ENCODE measurements at places on chromosomes 11 and 22.

GRCh38 chr22:24392218-24392931, 35.0 kb upstream of the ADORA2A start:
- no peak for DNase-seq

- no peak for DNase-seq
Observed at GRCh38 chr22:41238570-41239442, 1.9 kb downstream of the CHADL start.

DNA sequence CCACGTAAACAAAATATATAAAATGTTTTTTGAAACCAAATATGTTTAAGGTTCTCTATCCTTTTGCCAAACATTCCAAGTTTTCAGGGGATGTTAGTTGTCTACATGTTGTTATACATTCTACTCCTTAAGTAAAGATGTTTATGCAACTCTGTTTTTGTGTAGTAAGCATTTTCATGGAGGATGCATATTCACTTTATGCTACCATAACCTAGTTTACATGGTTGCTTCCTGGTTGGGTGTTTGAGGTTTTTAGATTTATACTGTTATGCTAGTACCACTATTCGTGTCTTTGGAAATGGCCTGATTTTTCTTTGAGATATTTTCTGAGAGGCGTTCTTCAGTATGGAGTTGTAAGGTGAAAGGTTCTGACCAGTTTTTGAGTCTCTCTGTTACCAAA, 131.1 kb upstream of the SORL1-AS1 start:
- DNase-seq, result no peak

- DNase-seq, result no peak
Observed at GRCh38 chr22:47064416-47064815, 302.0 kb downstream of the TBC1D22A start.

DNA sequence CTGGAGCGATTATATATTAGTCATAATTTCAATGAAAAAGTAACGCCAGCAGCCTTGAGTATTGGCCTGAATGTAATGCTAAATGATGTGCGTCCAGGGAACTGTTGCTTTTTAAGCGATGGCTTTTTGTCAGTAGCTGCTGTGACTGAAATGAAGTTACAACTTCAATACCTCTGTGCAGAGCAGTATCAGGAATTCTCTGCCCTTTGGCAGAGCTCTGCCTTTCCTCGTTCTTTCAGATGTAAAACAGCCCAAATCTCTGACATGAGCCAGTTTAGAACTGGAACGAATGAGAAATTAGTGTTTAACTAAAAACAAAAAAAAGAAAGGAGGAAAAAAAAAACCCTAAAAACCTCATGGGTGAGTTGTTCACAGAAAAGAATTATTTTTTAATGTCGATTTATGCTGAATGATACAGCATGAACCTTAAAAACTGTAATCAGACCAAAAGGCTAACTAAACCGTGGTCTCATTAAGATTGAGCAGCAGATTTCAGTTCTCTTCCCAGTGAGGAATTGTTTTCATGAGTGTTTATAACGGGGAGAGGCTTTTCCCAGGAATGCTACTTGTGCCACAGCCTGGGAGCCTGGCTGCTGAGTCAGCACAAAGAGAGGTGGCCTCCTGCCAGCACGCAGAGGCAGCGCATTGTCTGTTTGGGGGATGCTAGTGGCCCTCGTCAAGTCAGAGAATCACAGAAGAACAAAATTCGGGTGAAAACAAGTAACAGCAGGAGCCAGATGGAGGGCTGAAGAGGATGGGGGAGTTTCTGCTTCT, 146.2 kb upstream of the RASSF10 start:
- peak; percentile 36 for DNase-seq

DNA sequence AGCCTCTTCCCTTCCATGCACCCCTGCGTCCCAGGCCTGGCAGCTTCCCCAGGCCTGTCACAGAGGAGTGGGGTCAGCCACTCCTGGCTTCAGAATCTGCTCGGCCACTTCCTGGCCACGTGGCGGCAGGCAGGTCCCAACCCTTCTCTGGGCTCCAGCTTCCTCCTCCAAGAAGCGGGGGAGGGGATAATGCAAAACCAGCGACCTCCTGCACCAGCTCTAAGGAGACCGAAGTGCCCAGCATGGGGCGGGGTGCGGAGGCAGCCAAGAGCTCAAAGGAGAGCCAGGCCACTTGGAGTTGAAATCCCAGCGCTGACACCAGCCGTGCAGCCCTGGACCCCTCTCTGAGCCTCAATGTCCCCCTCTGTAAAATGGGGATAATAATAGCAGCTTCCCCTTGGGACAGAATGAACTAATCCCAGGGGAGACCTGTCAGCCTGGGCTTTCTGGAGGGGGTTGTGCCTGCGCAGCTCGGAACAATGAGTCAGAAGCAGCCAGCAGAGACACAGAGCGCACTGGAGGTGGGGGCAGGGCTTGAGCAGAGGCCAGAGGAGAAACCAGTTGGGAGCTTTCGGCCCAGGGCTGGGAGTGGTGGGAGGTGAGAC, 22.8 kb upstream of the PICK1 start:
- no peak for DNase-seq

- DNase-seq, result no peak
Observed at GRCh38 chr11:131766637-131767036, 396.2 kb downstream of the NTM start.

GRCh38 chr11:101100601-101101000, 29.0 kb downstream of the PGR start:
- DNase-seq, result no peak

DNA sequence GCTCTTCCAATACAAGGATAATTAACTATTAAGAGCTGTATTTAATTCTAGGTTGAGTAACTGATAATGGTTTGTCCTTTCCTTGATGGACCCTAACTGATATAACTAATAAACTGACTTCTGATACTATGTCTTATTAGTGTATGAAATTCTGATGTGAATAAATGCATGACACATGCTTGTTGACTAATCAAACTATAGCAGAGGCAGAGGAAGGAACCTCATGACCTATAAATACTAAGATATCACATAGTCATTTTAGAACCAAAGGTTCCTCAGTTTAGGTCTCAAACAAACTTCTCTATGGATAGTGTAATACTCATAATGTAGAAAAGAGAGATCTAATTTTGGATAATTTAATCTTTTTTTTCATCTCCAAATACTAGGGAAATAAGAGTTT, 4.8 kb upstream of the HBD start:
- no peak for DNase-seq

DNA sequence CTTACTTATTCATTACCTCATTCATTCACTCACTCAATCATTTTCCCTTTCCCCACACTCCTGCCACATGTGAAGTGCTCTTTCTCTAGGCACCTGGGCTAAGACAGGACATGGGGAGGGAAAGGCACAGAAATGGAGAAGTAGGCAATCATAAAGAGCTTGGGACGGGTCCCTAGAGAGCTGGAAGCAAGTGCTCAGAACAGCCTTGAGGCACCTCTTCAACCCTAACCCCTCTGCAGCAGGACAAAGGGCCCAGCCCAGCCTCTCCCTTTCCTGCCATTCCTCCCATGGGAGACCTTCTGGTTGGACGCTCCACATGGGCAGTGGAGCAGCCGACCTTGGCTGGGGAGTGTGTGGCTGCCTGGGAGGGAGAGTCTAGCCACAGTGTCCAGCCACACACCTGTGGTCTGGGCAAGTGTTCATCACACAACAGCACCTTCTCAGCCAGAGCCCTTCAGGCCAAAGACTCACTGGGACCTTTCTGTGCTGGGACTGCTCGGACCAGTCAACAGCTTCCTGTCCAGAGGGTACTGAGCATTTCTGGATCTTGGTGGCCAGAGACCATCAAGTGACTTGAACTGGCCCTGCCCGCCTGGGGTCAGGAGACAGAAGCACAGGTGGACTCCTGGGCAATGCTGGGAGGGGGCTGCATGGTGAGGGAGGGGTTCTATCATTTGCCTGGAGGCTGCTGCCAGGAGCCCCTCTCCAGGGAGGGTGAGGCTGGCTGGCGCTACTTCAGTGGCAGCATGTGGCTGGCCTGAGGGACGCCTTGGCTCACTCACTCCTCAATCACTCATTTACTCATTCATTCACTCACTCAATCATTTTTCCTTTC, 1.0 kb upstream of the MUC5AC start:
- DNase-seq, result no peak

DNA sequence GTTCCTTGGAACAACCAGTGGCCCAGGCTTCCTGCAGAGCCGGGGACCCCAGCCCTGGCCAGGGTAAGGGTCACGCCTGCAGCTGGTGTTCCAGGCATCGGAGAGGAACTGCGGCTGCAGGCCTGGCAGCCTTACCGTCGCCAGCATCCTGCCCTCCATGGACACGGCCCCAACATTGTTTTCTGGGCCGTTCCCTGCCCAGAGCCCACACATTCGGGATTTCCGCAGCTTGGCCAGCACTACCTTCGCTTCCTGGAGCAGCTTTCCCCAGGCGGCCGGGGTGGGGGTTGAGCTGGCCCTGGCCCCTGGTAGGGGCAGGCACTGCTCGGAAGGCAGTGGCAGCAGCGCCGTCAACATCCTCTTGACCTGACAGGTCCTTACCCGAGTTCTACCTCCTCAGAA, 17.7 kb downstream of the TXN2 start:
- DNase-seq, result no peak

GRCh38 chr11:31651208-31651607, 141.6 kb downstream of the ELP4 start:
- no peak for DNase-seq

- DNase-seq, result no peak
Observed at GRCh38 chr11:84905411-84905810, 721.7 kb downstream of the DLG2 start.

DNA sequence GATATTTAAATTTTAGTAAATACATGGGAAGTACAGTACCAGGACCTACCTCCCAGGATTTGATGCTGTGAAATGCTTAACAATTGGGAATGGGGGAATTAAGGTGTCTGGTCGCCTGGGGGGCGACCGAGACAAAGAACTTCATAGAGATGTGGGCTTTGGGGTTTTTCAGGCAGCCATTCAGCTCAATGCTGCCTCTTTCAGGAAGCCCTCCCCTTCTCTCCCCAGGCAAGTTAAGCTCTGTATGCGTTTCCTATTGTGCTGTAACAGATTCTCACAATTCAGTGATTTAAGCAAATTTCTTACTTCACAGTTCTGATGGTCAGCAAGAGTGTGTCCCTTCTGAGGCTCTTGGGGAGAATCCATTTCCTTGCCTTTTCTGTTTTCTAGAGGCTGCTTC, 53.8 kb downstream of the KIAA1671 start:
- no peak for DNase-seq

DNA sequence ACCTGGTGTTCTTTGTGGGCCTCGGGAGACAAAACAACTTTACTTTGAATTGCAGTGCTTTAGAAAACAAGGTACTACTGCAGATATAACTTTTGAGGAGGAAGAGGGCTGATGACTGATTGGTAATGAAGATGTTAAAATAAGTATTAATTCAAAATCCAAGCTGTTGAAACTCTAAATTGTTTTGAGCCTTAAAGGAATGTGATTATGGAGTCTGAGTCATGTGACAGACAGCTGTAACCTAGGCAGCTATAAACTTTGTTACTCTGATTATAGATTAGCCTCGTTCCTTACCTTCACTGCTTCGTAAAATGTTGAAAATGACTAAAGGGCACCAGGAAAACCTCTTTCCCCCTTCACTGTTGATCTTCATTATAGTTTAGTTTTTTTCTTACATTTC, 43.4 kb downstream of the MS4A2 start:
- DNase-seq, result no peak

GRCh38 chr11:31509051-31509428, 382 bp downstream of the IMMP1L start:
- DNase-seq, result no peak
